SJSA1 (cell line): ENCODE measurements at places on chromosomes 11 and 22. TPM values are rescaled to one million over a fixed set of nuclear protein-coding genes. Genes with fewer than 3 reads are reported as not detected.

CNGA4 gene
- total RNA-seq: not detected in 2 replicates

- H3K4me1 ChIP-seq: peaks cover 44% of the 10 kb centered on the region
- H3K36me3 ChIP-seq: no peaks in the 10 kb centered on the region
- peak; percentile 31 for DNase-seq
- H3K4me3 ChIP-seq: no peak overlapping the region
- no peaks in the 10 kb centered on the region for H3K27me3 ChIP-seq
Measured at GRCh38 chr11:36073411-36074203, 129.7 kb downstream of the LDLRAD3 start.

TUB gene
- total RNA-seq: 2.3 and 3.0 TPM in 2 replicates

DNA sequence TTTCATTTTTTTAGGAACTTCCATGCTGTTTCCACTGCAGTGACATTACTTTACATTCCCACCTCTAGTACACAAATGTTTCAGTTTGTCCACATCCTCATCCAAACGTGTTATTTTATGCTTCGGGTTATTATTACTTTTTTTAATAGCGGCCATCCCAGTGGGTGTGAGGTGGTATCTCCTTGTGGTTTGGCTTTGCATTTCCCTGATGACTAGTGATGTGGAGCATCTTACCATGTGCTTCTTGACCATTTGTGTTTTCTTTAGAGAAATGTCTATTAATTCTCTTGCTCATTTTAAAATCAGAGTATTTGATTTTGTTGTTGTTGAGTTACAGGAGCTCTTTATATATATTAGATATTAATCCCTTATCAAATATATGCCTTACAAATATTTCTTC, 70.3 kb upstream of the ANO1 start:
- no peaks in the 10 kb centered on the region for H3K27me3 ChIP-seq
- H3K36me3 ChIP-seq: no peaks in the 10 kb centered on the region
- peaks cover 51% of the 10 kb centered on the region for H3K4me1 ChIP-seq
- peak overlapping the region; percentile 2; the same call in 1 of the 2 replicates for H3K27ac ChIP-seq

- no peak overlapping the region for H3K4me3 ChIP-seq
- H3K36me3 ChIP-seq: no peaks in the 10 kb centered on the region
- H3K27me3 ChIP-seq: no peaks in the 10 kb centered on the region
- no peak for DNase-seq
- no peaks in the 10 kb centered on the region for H3K4me1 ChIP-seq
Measured at GRCh38 chr11:117770061-117770460, 27.0 kb downstream of the DSCAML1 start.

DNA sequence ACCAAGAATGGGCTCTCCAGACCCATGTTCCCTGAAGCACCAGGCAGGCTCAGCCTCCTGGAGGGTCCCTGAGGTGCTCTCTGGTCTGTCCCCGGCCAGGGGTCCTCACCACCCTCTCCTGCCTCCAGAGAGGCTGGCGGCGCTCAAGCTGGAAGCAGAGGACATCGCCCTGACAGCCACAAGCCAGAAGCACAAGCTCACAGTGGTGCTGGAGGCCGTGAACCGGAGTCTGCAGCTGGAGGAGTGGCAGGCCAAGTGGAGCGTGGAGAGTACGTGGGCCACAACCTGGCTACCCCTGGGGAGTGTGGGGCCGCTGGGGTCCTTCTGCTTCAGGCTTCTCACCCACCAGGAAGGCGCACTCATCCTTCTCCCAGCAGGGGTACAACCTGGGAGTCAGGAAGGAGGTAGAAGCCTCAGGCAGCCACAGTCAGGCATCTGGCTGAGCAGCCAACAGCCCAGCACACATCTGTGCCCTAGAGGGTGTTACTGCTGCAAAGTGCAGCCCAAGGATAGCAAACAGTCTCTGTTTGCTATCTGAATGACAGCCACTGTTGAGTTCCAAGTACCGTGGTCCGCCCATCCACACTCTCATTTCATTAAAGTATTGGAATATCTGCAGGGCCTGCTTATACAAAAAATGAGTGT, 8.4 kb downstream of the PARVG start:
- DNase-seq: no peak
- H3K27me3 ChIP-seq: no peaks in the 10 kb centered on the region
- H3K4me3 ChIP-seq: no peak overlapping the region

DNA sequence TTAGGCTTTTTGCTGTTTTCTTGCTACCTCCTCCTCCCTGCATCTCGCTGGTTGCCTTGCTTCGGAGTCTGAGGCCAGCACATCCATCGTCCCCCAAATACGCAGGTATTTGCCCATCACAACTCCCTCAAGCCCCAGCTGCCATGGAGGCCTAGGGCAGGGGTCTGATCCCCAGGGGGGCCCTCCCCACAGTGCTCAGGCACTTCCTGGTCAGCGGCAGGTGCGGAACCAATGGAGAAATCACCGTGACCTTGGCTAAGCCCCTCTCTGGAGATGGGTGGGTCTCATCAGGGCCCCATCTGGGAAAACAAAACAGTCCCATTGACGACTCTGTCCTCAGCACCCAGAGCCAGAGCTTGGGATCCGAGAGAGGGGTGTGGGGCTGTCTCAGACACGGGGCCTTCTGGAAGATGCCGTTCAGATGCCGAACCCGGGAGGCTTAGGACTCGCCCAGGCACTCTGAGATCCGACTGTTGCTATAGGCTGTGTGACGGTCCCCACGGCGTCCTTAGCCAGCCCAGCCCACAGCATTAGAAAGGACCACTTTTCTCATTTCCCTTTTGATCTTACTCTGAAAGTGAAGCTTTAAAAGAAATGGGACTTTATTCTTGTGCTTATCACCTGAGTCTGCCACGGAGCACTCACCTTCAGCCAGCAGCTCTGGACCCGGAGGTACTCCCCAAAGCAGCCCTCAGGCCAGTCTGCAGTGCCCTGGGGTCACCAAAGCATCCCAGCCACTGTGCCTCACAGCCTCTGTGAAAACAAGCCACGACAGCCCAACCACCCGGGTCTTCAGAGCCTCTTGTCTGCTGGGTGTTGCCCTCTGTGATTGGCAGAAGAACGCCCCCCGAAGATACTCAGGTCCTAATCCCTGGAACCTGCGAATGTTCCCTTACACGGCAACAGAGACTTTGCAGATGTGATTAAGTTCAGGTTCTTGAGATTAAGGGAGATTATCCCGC, 61.2 kb upstream of the SLC22A12 start:
- H3K36me3 ChIP-seq: no peaks in the 10 kb centered on the region
- no peak for DNase-seq
- peaks cover 56% of the 10 kb centered on the region for H3K27me3 ChIP-seq
- no peak overlapping the region for H3K27ac ChIP-seq
- H3K4me1 ChIP-seq: no peaks in the 10 kb centered on the region

- no peaks in the 10 kb centered on the region for H3K36me3 ChIP-seq
- no peak for DNase-seq
- H3K4me1 ChIP-seq: no peaks in the 10 kb centered on the region
- no peak overlapping the region for H3K4me3 ChIP-seq
Measured at GRCh38 chr22:44956840-44957767, 52.7 kb downstream of the PHF21B start.

DNA sequence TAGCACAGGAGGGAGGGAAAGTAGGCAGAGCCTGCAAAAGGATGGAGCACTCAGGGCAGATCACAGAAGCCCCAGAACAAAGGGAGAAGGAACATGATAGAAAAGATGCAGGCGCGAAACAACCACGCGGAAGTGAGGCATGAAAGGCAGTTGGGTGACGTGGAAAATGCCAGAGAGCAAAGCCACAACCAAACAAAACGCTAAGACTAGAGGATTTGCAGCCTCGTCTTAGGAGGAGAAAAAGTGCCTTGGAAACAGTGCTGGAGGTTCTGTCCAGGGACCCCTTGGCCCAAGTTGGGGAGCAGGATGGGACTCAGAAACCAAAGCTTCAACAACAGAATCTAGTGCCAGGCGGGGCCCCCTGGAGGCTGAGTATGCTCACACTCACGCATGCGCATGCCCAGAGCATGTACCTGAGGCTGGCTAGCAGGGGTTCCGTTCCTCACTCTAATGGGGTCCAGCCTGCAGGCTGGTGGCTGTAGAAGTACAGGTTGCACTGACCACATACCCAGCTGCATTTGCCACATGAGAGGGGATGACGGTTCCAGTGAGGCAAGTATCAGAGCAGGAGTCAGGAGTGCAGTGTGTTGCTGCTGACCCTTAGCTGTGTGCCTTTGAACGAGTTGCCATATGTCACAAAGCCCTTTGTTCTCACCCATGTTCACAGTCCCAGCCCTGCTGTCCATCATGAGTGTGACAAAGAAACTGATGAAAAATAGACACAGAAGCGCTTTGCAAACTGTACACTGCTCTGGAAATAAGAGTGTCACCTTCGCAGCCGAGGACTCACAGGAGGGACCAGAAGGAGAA, 568.6 kb upstream of the CADM1 start:
- no peaks in the 10 kb centered on the region for H3K27me3 ChIP-seq
- no peak for DNase-seq
- H3K4me3 ChIP-seq: no peak overlapping the region
- H3K36me3 ChIP-seq: no peaks in the 10 kb centered on the region
- H3K27ac ChIP-seq: no peak overlapping the region

SLC5A12 gene
- total RNA-seq: not detected in 2 replicates
